Stimulated activated CD4-positive, alpha-beta T cell treated with anti-CD3 and anti-CD28 coated beads, TNF-alpha, amount 100 ng/mL, for 1 hour (primary cell): ENCODE measurements at places on chromosomes 12 and 14.

DNA sequence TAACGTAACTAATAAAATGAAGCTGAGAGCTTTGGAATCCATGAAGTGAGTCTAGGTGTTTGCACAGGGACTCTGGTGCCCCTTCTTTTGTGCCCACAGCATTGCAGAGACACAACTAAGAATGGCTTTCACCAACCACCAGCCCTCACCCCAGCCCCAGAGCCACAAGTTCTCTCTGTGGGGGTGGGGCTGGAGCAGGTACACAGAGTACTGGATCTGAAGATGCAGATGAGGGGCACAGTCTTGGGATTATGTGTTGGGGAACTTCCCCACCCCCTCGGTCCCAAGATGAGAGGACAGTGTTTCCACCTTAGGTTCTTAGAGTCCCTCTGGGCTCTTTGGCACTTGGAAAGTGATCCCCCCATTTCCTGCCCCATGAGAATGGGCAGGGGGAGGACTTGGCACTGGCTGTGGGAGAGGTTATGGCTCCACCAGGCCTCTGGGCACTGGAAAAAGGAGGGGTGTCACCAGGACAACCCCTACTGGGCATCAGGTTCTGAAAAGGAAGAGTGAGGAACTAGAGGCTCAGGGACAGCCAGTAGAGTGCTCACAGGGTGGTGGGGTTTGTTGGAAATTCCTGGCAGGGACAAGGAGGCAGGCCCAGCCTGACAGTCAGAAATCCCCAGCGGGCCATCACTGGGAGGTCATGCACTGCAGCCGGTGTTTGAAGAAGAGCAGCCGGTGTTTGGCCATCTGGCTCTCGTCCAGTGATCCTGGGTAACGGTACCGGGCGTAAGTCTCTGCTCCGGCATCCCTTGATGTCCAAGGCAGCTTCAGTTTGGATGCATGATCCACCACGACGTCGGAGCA, 6.7 kb downstream of the B4GALNT1 start:
- no peak for DNase-seq

DNA sequence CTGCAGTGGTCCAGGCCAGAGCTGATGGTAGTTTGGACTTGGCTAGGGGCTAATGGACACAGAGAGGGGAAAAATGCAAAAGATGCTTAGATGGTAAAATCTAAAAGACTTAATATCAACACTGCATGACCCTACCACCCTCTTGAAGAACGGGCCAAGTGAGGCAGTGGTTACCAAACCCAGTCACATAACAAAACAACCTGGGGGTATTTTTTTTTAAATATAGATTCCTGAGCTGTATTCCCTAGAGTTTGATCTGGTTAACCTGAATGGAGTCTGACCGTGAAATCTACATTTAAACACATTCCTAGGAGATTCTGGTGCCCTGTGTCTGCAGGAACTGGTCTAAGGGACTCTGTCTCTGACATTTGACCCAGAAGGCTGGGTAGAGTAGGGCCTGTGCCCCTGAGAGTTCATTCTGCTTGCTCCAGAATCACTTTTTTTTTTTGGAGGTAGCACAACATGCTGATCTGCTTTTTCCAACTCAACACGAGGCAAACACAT, 15.7 kb downstream of the ABHD4 start:
- DNase-seq = no peak

- no peak for DNase-seq
These were observed 285.3 kb downstream of the PDZRN4 start for GRCh38 chr12:41473441-41473840.

DNA sequence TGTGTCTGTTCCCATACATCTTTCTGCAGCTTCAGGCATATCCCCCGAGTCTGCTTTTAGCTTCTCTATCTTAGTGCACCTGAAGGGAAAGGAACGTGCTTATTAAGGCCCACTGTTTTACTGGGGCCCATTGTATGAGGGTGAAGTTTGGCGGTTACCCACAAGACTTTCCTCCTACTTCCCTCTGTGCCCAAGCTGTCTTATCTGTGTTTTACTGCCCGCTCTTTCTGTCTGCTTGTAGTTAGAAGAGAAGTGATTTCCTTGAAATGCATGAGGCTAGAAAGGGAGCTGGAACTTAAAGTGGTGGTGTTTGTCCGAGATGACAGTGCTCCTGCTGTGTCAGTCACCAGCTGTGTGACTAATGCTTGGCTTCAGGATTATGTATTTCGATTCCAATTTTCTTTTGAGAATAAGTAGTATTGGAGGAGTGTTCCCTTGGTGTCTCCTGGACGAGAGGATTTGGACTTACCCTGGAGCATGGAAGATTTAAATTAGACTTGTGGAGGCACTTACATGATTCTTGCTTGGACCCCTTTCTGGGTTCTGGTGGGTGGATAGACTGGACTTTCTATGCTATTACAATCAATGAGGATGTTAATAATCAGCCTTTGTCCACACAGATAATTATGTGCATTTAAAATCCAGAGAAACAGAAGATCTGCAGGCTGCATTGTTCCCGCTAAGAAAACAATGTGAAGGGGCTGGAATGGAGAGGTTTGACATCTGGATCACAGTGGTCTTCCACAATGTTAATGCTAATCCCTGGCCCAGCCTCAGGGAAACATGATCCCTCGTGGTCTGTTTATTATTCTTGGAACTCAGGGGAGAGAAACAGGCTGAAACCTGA, 13.9 kb upstream of the KRT86 start:
- no peak for DNase-seq

DNA sequence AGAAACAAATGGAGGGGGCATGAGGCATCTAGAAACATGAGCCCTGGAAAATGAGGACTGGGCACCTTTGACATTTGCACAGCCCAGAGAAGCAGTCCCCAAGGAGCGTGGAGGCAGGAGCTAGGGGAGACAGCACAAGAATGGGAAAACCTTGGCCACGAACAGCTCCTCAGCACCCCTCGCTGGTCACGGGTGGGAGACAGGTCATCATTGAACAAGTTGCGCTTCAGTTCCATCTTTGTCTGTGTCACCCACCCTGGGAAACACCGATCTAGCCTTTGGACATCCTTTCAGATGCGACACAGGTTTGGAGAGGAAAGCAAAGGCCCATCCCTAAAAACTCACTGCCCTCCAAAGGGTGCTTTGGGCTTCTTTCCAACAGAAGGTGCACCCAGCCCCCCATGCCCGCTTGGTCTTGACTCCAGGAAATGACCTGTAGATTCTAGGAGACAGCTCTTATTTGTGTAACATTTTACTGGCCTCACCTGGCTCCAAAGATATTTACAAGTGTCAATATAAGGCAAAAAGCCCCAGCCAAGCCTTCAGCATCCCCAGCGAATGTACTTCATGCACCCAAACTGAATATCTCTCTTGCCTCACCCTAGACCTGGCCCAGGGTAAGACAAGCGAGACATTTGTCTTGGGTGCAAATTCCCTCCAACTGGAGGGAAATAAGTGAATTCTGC, 28.8 kb upstream of the CLMN start:
- DNase-seq = no peak

DNA sequence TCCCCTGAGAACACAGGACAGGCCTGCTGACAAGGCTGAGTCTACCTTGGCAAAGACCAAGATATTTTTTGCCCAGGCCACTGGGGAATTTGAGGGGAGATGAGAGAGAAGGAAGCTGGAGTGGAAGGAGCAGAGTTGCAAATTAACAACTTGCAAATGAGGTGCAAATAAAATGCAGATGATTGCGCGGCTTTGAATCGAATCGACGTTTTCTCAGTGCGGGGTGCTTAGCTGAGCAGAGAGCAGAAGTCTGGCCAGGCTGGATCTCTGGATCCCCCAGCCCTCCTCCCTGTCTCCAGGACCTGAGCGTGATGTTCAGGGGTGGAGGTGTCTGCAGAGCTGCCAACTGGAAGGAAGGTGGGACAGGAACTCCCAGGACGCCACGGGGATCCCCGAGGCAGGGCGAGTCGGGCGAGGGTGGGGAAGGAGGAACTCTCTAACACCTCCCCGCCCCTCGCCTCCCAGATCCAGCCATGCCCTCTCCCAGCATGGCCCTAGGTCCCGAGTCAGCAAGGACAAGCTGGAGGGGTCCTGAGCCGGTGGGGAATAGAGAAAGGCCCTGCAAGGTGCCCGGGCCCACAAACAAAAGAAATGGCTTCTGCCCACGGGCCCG, 527 bp upstream of the CARMIL3 start:
- DNase-seq = no peak

DNA sequence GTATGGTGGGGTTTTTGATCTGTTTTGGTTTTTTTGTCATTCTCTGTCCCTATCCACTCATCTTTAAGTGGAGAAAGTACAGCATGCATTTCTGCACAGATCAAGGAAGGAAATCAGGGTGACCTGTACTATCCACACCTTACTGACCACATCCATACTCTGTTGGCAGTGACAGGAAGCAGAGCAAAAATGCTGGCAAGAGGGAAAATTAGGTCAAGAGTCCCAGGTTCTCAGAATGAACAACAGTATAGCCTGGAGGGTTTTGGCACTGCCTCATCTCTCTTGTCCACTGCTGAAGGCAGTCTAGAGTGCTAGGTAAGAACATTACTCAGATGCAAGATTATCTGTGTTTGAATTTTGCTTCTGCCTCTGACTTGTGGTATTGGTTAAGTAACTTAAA, 70.7 kb downstream of the TAOK3 start:
- DNase-seq = no peak

- no peak for DNase-seq
These were observed 24.8 kb downstream of the FRMD6 start for GRCh38 chr14:51676549-51676948.

GRCh38 chr12:52606096-52606495, 4.8 kb upstream of the KRT72 start:
- DNase-seq = no peak

DNA sequence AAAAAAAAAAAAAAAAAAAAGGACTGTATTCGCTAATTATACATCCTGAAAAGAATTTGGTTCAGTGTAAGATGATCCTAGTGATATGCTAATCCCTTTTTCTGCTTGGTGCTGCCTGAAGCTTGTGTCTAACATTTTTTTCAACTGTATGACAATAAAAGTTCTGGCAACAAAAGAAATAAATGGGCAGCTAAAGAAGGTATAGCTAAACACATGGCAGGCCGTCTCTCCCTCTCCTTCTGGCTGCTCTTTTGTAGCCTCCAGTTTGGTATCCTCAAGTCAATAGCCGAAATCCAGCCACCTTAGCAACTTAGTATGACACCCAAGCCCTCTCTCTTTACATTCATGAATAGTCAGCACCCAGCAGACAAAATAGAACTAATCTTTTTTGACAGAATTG, 198.3 kb upstream of the OTX2 start:
- no peak for DNase-seq

DNA sequence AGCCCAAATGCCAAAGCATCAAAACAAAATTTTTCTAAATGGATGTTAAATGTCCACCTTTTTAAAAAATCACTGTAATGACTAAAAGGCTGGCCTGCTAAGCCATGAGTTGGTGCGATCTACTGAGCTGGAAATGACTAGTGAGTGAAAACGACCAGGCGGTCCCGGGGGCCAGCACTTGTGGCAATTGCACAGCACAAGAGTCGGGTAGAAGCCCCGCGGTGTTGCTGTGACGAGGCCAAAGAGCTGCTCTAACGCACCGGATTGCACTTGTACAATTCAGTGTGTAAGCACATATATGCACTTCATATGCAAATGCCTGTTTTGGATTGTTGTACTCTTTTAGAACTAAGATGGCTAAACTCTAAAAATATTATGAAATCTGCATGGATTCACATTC, 64.1 kb upstream of the DYNC1H1 start:
- DNase-seq = no peak

DNA sequence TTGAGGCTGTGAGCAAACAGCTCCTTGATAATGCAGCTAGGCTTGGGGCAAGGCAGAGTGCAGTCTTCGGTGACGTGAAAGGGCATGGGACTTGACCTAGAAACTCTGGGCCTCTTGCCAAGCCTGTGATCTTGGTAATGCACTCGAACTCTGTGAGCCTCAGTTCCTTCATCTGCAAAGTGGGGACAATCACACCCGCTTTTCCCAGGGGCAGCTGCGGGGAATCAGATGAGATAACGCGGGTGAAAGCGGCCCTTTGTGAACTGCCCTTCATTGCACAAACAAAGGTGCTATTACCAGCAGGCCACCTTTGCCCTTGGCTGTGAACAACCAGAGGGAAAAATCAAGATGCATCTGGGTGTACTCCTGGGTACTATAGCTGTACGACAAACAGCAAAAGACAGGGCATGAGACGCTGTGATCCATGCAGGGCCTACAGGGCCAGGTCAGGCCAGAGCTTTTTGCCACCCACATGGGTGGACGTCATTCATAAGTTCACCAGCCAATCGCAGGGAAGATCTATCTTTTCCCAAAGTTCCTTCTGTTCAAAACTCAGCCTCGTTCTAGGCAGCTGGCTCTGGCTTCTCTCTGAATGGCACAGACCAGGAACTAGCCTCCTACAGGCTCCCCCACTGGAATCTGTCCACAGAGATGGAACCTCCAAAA, 3.2 kb downstream of the MSI1 start:
- DNase-seq = no peak

- DNase-seq = no peak
These were observed 62.9 kb upstream of the PSMA6 start for GRCh38 chr14:35229084-35229791.

GRCh38 chr14:22010545-22011252, 337.1 kb upstream of the OR4E1 start:
- DNase-seq = no peak

DNA sequence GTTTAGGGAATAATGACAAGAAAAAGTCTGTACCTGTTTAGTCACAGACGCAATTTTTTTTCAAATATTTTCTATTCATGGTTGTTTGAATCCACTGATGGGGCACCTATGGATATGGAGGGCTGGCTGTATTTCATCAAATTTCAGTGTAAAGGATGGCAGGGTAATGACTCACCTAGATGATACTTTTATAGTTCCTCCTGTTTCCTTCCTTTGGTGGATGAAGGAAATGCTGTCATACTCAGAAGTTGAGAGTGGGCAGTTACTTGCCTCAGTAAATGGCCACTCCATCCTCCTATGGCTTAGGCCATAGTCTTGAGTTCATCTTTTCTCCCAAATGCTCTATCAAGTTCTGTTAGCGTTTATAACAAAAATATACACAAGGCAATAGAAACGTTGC, 18.9 kb upstream of the C12orf71 start:
- DNase-seq = no peak
